Fibroblast of skin of scalp (primary cell): ENCODE measurements at places on chromosomes 7 and 10.

- DNase-seq: no peak
Measured at GRCh38 chr7:130458257-130458656, 17.4 kb upstream of the CEP41 start.

DNA sequence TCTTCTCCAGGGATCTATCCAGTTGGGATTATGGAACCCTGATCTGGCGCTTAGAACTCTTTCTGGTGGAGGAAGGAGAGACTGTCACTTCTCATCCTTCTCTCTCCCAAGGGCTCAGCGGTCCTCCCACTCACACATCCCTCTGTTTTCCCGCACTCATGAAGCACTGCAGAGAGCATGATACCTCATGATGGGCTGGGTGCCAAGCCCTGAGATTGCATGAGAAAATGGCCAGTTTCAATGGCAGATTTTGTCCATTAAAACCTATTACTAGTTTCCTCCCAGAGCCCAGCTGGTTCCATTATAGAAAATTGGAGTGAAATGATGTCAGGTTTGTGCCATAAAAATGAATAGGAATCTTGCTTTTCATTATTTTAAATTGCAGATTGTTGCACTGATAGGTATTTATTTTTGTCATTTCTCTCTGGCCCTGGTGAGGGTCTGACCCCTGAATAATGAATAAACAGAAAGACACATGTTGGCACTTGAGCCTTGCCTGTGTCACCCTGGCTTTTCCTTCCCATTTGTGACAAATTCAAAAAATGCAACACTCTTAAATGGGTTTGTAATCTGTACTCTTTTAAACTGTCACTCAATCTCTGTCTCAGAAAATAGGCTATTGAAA is 1151.1 kb downstream of the TYW1 start:
- DNase-seq: no peak

- peak; percentile 70 for DNase-seq
Measured at GRCh38 chr10:69914398-69915214, 112.9 kb downstream of the COL13A1 start.

GRCh38 chr7:51144178-51144577 is 172.4 kb downstream of the COBL start:
- DNase-seq: no peak

- no peak for DNase-seq
Measured at GRCh38 chr7:47866120-47866519, 82.1 kb downstream of the PKD1L1 start.

- DNase-seq: peak; percentile 42
Measured at GRCh38 chr7:116242178-116242577, 31.8 kb downstream of the TES start.

GRCh38 chr7:82323806-82324205 is 119.8 kb downstream of the CACNA2D1 start:
- DNase-seq: peak; percentile 2

GRCh38 chr10:79020605-79021004 is 48.2 kb upstream of the ZMIZ1 start:
- DNase-seq: no peak

DNA sequence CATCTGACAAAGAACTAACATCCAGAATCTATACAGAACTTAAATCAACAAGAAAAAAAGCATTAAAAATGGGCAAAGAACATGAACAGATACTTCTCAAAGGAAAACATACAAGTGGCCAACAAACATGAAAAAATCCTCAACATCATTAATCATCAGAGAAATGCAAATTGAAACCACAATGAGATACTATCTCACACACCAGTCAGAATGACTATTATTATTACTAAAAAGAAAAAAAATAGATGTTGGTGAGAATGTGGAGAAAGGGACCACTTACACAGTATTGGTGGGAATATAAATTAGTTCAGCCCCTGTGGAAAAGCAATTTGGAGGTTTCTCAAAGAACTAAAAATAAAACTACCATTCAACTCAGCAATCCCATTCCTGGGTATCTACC is 89.1 kb upstream of the ADO start:
- peak; percentile 4 for DNase-seq

- no peak for DNase-seq
Measured at GRCh38 chr7:4261601-4261960, 420.5 kb upstream of the FOXK1 start.

GRCh38 chr10:117539361-117539773 is 3.2 kb upstream of the EMX2 start:
- DNase-seq: no peak

DNA sequence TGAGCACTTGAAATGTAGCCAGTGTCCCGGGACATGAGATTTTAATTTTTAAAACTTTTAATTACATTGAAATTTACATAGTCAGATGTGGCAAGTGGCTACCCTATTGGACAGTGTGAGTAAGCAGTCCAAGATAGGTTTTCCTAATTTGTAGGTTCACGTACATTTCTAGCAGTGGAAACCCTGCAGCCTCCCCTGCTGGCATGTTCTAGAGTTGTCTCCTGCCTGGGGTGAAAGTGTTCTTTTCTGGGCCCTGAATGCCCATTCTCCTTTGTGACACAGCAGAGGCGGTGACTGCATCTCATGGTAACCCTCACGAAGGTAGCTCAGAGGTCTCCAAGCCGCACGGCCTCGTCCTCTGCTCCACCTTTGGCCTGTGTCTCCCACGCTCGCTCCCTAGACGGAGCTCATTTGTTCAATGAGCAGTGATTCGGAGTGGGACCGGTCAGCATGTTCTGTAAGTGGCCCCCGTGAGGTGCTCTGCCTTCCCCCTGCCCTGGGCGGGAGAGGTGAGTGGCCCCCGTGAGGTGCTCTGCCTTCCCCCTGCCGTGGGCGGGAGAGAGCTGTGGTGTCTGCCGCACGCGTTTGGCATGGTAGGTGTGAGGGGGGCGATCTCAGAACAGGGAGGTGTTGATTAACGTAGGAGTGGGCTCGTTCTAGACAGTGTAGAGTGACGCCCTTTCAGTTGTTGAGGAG is 18.0 kb downstream of the WDR37 start:
- no peak for DNase-seq

DNA sequence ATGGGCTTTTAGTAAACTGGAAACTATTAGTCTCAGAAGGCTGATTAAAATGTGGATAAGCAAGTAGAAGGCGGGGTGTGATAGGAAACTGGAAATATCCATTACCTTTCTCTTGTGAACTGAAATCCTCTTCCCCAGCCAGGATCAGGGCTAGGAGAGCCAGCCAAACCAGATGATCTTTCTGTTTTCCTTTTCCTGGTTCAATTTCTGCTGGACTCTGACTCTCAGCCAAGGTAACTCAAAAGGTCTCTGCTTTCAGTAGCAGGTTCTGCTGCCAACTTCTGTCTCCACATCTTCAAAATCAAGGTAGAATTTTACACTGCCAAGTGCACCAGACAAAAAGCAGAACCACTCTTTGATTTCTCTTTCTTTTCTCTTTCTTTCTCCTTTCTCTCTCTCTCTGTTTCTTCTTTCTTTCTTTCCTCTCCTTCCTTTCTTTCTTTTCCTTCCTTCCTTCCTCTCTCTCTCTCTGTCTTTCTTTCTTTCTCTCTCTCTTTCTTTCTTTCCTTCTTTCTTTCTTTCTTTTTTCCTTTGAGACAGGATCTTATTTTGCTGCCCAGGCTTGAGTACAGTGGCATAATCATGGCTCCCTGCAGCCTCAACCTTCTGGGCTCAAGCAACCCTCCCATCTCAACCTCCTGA is 30.8 kb downstream of the OTUD1 start:
- no peak for DNase-seq

DNA sequence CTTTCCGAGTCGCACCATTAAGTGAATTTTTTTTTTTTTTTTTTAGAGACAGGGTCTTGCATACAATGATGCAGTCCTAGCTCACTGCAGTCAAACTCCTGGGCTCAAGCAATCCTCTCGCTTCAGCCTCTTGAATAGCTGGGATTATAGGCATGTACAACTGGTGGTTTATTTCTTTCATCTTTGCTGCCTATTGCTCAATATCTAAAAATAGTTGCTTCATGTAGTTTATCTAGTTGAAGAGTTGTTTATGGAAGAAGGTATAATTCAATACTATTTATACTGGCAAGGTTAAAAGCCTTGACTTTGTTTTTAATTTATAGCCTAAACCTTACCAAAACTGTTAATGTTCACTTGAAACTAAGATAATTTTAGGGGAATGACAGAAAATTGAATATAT is 66.9 kb downstream of the SEMA3D start:
- DNase-seq: no peak

DNA sequence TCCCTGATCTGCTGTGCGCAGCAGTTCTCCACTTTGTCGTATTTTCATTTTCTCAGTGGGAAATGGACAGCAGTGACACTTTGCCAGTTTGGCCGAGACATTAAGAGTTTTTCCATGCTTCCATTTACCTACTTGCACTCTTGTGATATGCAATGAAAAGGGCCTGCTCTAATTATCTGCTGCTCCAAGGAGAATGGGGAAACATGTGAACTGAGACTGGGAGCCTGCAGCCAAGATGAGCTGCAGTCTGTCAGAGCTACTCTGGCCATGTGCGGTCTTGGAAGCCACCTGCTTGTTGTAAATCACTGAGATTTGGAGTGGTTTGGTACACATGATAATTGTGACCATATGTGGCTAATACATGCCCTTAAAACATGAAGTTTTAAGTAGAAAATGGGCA is 586.6 kb upstream of the POT1 start:
- no peak for DNase-seq

DNA sequence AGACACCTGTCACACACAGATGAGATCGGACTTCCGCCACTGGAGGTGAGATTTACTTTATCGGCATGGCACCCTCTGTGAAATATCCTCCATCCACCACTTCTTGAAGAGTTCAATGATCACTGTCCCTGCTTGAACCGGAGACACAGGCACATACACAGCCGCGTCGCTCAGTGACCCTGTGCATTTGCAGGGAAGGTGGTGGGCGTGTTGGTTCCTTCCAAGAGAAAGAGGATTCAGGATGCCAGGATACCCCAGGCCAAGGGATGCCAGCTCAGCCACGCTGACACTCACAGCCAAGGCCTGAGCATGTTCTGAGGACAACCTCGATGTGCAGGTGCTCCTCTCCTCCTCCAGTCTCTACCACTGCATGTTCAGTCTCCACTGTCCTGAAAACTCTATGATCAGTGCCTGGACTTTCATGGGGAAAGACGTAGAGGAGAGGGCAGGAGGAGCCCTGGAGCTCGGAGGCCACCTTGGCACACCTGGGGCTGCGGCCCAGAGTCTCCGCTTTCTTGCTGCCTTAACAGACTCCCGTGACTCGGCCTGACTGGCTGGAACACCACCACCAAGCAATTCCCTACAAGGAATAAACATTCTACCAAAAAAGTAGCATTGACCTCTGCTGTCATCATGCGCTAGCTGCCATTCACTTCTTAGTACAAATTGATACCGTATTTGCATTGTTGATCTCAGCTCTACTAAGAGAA is 115.2 kb downstream of the TCERG1L start:
- no peak for DNase-seq

- peak; percentile 88 for DNase-seq
Measured at GRCh38 chr10:13775786-13776775, 189.3 kb downstream of the PRPF18 start.

GRCh38 chr7:114956702-114957101 is 34.8 kb downstream of the MDFIC start:
- no peak for DNase-seq

GRCh38 chr7:3722396-3722922 is 421.4 kb downstream of the SDK1 start:
- peak; percentile 35 for DNase-seq

DNA sequence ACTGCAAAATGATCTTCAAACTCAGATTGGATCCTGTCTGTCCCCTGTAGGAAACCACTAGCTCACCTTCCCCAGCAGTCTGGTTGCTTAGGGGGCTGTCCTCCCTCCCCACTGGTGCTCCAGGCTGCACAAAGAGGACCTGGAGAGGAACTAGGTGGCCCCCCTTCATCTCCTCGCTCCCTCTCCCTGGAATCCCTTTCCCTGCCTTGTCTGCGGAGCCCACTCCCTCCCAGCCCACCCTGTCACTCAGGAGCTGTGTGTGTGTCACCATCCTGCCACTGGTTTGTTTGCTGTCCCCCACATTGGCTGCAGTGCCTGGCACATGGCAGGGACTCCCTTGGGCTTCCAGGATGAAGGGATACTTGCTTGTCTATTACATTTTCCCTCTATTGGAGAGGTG is 35.5 kb upstream of the ZMIZ2 start:
- DNase-seq: no peak

GRCh38 chr7:107828540-107828939 is 25.5 kb upstream of the SLC26A3 start:
- DNase-seq: no peak

GRCh38 chr7:134153493-134154136 is 26.5 kb downstream of the LRGUK start:
- DNase-seq: no peak

- no peak for DNase-seq
Measured at GRCh38 chr10:70064486-70064885, 11.8 kb downstream of the MACROH2A2 start.

GRCh38 chr10:112434988-112435619 is 11.6 kb downstream of the ZDHHC6 start:
- DNase-seq: peak; percentile 29

- DNase-seq: no peak
Measured at GRCh38 chr7:473870-474604, 45.6 kb downstream of the PDGFA start.

GRCh38 chr7:99734987-99735386 is at the start of gene CYP3A7:
Gene CYP3A7 (minus strand): TSS chr7:99735196. CDS start chr7:99735093, 103 bp downstream.
- DNase-seq: no peak

DNA sequence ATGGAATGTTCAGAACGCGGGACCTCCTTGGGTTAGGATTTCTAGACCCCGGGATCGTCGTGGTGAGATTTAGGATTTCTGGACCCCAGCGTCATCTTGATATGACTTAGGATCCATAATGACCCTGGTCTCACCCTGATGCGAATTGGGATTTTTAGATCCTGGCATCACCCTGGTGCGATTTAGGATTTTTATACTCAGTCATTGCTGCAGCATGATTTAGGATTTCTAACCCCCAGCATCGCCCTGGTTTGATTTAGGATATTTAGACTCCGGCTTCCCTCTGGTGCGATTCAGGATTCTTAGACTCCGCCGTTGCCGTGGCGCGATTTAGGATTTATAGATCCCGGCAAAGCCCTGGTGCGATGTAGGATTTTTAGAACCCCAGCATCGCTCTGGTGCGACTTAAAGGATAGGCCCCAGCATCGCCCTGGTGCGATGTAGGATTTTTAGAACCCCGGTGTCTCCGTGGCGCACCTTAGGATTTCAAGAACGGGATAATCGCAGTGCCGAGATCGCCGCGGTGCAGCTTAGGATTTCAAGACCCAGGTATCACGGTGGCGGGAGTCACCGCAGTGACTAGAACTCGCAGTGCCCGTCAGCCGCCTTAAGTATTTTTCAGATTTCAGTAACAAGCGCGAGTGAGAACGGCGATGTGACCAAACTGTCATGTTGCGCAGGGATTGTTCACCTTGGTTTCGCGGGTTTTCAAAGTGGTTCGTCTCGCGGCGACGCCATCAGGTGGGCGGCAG is 814 bp downstream of the MEST start:
- DNase-seq: no peak

- no peak for DNase-seq
Measured at GRCh38 chr7:28005075-28005846, 175.3 kb downstream of the JAZF1 start.

- peak; percentile 27 for DNase-seq
Measured at GRCh38 chr7:7595451-7595850, 28.8 kb downstream of the MIOS start.

GRCh38 chr7:142793156-142793555 is 22.4 kb downstream of the PRSS2 start:
- DNase-seq: no peak
